ENCODE measurements at places on chromosomes 5 and 9.

- DNase-seq = no peak
These were observed 40.2 kb downstream of the PDE6A start for GRCh38 chr5:149904293-149904886.

DNA sequence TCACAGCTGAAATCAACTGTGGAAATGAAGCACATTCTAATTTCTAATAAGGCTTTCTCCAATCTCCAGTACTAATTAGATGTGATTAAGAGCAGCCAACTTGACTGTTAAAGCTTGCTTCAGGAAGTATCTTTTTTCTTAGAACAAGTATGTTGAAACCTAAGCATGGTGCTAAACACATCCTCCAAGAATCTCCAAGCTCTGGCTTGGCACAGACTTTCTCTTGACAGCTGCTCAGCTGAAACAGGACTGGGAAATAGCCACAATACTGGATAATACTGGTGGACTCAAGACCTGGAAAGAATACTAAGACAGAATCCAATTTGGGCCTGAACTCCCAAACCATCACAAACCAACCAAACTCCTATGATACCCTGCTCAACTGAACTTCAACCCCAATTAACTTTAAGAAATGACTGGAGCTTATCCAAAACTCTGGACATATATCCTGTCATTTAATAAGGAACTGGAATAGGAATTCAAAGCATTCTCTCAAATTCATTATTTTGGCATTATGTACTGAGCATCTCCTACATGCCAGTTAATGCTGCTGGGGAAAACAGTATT is 16.2 kb downstream of the PRKAA1 start:
- no peak for DNase-seq

- DNase-seq = no peak
These were observed 558.5 kb downstream of the DMRTA1 start for GRCh38 chr9:23005156-23005555.

DNA sequence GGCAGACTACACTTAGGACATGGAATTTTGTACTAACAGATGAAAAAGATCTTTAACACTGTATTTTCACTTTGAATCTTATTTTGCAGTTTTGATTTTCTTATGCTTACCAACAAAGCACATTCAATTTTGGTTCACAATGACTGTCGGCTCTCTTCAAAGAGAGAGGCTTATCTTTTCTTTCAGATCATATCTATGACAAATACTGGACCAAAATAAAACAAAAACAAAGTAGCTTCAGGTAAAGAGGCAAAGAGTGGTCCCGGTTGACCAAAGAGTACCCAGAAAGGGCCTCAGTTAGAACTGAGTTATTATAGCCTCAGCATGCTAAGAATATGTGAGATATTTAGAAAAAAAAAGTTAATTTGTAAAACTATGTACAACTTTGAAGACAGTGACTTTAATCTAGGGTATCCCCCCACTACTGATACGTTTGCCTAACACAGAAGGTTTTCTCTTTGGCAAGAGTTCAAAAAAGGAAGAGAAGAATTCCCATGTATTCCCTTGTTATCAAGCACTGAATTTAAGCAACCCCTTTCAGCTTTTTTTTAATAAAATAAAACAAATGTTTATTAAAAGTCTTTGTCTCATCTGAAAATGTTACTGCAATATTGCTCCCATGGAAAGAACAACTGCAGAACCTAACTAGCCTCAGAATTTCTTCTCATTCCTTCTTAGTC is 50.5 kb downstream of the NR6A1 start:
- no peak for DNase-seq
